ENCODE measurements at places on chromosomes 13 and 19.
A peak's percentile ranks its signal among the peaks of the same experiment; 100 is the strongest.

GRCh38 chr13:29909975-29910674 is 59.7 kb upstream of the UBL3 start:
- no peak for DNase-seq

- DNase-seq: no peak
Observed at GRCh38 chr13:61024046-61024445, 391.6 kb downstream of the PCDH20 start.

DNA sequence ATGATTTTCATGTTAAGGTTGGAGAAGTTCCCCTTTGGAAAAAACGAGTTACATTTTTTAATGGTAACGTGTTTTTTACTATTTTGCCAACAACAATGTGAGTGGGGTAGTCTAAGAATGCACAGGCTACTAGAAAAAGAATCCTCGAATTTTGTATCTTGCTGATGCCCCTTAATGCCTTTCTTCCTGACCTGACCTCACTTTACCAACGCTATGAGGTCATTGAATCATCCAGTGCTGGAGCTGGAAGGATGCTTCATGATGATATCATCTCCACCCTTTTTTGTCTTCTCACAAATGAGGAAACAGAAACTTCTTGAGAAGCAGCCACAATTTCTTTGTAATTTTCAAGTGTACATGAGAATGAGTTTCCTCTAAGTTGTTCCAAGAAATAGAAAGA is 8.2 kb upstream of the UBL3 start:
- no peak for DNase-seq

GRCh38 chr13:20043207-20043925 is 84.8 kb downstream of the ZMYM2 start:
- no peak for DNase-seq

- no peak for DNase-seq
Observed at GRCh38 chr13:44664308-44664707, 88.2 kb upstream of the TSC22D1 start.

- no peak for DNase-seq
Observed at GRCh38 chr13:78401873-78402707, 201.3 kb downstream of the POU4F1 start.

DNA sequence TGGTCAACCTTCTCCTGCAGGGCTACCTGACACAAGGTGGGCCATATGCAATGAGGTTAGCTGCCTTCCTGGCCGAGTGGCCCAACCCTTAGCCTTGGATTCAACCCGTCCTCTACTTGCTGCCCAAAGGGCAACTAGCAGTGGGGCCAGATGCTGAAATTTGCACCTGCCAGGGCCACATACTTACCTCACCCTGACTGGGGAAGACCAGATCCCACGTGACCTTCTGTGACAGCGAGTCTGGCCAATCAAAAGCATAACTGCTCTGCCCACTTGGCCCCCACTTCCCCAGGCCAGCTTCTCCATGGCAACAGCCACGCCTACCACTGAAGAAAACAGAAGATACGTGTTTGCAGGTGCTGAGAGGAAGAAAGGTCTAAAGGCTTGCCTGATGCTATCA is 10.9 kb downstream of the PEG3 start:
- DNase-seq: no peak

DNA sequence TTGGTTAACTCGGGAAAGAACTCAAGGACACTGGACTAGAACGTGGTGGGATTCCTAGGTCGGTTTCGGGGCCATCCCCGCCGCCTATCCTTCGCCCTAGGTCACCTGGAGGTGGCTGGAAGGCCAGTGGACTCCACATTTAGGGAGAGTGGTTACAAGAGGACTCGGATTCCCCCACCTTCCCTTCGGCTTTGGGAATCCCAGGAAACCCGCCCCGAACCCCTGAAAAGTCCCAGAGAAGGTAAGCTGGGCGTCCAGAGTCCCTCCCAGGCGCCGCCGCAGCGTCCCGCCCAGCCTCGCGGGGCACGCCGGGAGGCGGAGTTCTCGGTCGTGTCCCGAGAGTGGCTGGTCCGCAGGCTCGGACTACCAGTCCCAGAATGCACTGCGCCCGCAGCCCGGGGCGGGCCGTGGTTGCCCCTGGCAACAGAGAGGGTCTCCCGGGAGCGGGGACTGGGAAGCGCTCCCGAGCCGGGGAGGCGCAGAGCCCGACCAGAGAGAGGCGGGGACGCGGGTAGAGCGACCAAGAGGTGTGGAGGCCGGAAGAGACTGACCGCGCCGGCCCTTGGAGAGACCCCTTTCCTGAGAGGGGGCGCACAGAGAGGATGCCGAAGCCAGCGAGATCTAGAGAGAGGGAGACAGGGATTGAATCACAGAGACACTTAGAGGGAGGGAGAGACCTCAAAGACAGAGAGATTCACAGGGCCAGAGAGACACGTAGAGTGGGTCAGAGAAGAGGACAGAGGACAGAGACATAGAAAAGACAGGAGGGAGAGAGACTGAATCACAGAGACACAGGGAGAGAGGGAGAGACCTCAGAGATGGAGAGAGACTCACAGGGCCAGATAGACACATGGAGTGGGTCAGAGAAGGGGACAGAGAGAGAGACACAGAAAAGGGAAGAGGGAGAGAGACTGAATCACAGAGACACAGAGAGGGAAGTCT is 2.6 kb upstream of the PRKCG start:
- DNase-seq: peak; percentile 100

- DNase-seq: no peak
Observed at GRCh38 chr19:33823341-33823740, 26.7 kb downstream of the KCTD15 start.

DNA sequence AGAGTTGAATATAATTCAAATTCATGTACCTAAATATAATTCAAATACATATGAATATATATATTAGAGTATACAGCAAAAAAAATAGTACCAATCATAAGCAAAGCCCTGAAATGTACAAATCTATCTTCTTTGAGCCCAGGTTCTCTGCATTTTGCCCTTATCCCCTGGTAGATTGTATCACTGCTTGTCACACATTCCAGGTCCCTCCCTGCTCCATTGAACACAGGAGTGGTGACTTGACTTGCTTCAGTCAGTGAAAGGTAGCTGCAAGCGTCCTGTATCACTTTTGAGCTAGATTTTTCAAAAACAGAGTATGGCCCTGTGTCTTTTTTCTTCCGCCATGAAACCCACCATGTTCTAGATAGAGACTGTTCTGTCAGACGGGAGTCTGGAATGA is 369.4 kb downstream of the LIG4 start:
- DNase-seq: no peak

DNA sequence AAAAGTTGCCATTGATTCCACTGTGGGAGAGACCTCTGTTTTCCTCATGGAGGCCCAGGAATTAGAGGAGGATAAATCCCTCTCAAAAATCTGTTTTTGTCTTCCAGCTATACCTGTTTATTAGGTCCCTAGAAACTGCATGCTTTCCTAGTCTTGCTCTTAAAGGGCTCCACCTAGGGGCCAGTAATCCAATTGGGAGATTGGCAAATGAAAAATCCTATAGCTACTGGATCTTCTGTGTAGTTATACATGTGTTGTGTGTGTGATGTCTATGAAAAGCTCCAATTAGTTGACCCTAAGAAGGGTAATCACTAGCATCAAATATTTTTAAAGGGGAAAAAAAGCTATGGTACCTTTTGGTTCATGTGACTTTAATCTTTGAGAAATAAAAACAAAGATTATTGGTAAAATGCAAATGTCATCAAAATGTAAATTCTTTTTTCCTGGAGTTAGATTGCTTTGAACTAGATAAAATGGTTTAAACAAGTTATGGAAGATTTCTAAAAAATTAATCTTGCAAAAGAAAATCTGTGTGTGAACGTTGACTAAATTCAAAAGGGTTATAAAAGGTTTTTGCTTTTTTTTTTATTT is 63.4 kb upstream of the C1QTNF9B start:
- no peak for DNase-seq

DNA sequence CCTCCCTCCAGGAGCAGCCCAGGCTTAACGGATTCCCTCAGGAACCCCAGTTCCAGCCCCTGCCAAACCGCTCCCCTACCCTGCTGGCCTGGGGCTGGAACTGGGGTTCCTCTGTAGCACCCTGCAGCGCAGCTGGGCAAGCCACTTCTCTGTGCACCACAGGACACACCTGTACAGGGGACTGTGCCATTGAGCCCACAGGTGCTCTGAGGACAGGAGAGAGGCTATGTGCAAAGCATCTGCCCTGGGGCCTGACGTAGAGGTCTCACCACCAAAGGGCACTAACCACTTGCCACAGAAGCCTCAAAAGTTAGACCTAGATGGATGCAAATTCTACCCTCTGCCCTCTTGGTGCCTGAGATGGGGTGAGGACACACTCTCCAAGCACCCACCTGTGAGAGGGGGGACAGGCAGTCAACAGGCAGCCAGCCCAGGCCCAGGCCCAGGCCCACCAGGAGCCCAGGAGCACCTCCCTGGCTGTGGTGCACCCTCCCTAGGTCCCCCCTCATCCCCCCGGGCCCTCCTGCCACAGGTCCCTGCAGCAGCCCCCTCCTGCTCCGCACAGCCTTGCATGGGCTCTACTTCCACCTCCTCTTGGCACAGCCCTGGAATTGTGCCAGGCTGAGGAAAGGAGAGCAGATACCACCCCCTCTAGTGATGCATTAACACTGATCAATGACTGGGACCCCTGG is 27.6 kb upstream of the SLC35E1 start:
- DNase-seq: no peak

- DNase-seq: no peak
Observed at GRCh38 chr19:1001538-1002166, 1.4 kb downstream of the GRIN3B start.

- DNase-seq: no peak
Observed at GRCh38 chr19:33805840-33806433, 9.3 kb downstream of the KCTD15 start.

GRCh38 chr19:2043251-2043641 is 7.8 kb downstream of the MKNK2 start:
- DNase-seq: no peak

GRCh38 chr19:4537953-4538600 is 1.8 kb downstream of the LRG1 start:
- no peak for DNase-seq

DNA sequence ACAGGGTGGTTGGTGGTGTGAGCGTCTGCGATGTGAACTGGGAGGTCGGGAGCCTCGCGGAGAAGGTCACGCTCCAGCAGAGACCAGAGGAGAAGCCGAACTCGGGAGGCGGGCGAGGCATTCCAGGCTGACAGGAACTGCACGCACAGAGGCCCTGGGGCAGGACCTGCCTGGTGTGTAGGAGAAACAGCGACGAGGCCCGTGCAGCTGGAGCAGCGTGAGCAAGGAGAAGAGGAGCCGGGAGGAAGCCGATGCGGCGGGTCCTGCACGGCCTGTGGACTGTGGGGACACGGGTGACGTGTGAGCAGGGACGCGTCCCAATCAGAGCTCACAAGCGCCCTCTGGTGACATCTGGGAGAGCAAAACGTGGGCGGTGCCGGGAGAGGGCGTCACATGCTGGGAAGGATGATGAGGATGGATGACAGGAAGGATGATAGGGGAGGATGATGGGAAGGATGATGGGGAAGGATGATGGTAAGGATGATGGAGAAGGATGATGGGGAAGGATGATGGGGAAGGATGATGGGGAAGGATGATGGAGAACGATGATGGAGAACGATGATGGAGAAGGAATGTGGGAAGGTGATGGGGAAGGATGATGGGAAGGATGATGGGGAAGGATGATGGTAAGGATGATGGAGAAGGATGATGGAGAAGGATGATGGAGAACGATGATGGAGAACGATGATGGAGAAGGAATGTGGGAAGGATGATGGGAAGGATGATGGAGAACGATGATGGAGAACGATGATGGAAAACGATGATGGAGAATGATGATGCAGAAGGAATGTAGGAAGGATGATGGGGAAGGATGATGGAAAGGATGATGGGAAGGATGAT is 16.1 kb upstream of the MADCAM1 start:
- peak; percentile 68 for DNase-seq

- DNase-seq: no peak
Observed at GRCh38 chr19:53328967-53329366, 4.6 kb upstream of the ZNF845 start.

GRCh38 chr13:42078128-42078808 is 29.8 kb downstream of the DGKH start:
- DNase-seq: no peak

DNA sequence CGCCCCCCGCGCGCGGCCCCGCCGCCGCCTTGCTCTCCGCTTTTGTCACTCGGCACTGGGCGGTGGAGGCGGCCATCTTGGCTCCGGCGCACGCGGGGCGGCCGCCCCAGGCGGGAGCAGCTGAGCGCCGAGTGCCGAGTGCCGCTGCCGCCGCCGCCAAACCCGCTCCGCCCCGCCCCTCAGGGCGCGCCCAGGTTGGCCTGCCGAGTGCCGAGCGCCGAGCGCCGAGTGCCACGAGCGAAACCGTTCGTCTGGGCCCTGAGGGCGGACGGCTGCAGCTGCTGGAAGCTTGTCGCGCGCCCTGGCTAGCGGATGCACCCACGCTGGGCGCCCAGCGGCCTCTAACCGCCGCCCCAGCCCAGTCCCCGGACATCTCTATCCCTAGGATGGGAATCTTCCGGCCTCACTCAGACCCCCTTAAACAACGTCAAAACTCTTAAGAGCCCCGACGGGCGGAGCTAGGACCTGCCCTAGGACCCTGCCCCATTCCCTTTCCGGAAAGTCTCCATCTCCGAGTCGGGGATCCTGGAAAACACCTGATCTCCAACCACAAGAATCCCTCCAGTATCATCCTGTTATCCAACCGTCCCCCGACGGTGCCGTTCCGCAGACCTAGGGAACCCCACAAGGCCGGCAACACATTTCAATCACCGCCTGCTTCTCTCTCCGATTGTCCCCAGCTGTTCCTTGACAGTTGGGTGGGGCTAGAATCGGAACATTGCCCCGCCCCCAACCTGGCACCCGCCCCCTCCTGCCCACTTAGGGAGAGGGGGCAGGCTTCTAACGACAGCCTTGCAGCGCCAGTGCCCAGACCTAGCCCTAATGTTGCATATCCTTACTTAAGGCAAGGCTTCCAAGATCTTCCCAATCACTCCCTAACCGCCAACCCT is 14.1 kb upstream of the AKAP8L start:
- peak; percentile 90 for DNase-seq

DNA sequence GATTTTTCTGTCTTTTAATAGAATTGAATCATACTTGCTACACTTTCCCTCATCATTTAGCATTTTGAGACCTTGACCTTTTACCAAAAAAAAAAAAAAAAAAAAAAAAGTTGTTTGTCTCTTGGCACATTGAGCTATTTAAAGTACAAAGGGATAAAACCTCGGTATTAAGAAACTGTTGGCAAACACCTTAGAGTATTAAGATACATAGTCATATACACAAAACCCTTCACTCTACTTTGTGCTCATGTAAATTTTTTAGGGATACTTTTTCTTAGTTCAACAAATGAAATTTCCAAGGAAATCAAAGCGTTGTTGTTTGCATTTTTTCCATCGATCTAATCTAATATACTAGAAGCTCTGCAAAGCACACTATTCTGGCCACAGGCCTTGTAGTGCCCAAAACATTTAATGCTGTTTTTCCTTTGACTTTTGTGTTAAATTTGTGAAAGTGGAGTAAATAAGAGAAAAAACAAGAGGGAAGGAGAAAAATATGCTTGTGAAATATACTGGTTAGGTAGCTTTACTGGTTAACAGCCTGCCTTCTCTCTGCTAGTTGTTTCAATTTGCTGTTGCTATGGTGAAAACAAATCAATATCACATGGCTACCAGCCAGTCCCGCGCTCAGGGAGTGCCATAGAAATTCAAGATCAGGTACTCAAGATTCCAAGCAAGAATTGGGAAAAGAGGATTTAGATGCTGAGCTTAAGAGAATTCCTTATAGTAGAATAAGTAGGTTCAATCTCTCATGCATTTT is 2.6 kb downstream of the MBNL2 start:
- no peak for DNase-seq

GRCh38 chr19:4806384-4806783 is 14.8 kb downstream of the FEM1A start:
- DNase-seq: no peak
